Muscle of leg (tissue), 16 donors: ENCODE measurements at places on chromosomes 16 and 17. TPM values are rescaled to one million over a fixed set of nuclear protein-coding genes. Genes with fewer than 3 reads are reported as not detected.

HSPB9 gene
- total RNA-seq: 0.13 TPM

TPSB2 gene
- total RNA-seq: 0.89 TPM

MAPK8IP3 gene
- 36.5 TPM for total RNA-seq

CETP gene
- 4.7 TPM for total RNA-seq

STX1B gene
- total RNA-seq: 0.66 TPM

NR1D1 gene
- 1.7 TPM for total RNA-seq

BICDL2 gene
- not detected for total RNA-seq

PRSS8 gene
- not detected for total RNA-seq

KREMEN2 gene
- 5.6 TPM for total RNA-seq

BAIAP2 gene
- total RNA-seq: 14.4 TPM

PHOSPHO1 gene
- total RNA-seq: 7.5 TPM

KRT24 gene
- total RNA-seq: not detected

PPY gene
- 0.18 TPM for total RNA-seq

PRDM7 gene
- not detected for total RNA-seq

KRT27 gene
- 0.18 TPM for total RNA-seq

CLEC10A gene
- 1.9 TPM for total RNA-seq

CTRB1 gene
- 0.75 TPM for total RNA-seq

TEKT1 gene
- not detected for total RNA-seq
